ENCODE measurements at places on chromosomes 11 and 22.

DNA sequence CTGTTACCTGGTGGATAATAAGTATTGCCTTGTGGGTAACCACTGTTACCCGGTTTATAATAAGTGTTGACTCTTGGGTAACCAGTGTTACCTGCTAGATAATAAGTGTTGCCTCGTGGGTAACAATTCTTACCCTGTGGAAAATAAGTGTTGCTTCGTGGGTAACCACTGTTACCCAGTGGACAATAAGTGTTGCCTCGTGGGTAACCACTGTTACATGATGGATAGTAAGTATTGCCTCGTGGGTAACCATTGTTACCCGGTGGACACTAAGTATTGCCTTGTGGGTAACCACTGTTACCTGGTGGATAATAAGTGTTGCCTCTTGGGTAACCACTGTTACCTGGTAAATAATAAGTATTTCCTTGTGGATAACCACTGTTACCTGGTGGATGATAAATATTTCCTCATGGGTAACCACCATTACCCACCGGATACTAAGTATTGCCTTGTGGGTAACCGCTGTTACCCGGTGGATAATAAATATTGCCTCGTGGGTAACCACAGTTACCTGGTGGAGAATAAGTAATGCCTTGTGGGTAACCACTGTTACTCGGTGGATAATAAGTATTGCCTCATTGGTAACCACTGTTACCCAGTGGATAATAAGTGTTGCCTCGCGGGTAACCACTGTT is 8.7 kb upstream of the NXPE4 start:
- no peak for DNase-seq

- no peak for DNase-seq
These were observed 163.4 kb upstream of the NECTIN1 start for GRCh38 chr11:119892311-119892808.

DNA sequence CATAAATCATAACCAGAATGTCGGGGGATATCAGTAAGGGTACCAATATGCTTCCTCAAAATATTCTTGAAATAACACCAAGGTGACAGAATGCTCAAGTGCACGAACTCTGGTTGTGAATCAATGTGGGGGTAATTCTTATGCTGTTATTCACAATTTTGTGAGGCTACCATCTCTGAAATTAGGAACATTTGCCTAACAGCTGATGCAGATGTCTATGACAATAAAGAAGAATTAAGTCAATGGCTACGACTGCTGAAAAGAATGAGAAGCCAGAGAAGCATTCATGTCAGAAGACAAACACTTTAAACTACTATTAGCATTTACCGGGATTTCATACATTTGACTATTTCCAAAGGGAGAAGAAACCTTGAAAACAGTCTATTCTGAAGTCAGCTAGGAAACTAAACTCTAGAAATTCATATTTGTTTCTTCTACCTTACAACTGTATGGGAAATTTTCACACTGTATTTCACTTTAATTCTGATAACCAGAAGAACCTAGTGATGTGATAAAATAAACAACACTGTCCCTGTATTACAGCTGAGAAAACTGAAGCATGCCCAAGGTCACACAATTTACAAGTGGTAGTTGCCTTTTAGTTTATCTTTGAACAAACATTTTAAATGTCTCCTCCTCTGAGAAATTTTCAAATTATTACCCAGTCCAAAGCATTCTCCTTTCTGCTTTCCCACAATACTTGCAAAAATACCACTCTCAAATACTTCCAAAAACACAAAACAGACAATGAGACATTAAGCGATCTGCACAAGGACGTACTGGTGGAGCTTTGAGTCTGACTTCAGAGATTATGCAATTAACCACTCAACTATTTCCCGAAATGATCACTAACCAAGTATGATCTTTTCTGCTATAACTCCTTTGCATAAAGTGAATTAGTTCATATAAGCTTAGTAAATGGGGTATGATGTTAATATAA is 18.0 kb upstream of the ARHGAP32 start:
- no peak for DNase-seq

DNA sequence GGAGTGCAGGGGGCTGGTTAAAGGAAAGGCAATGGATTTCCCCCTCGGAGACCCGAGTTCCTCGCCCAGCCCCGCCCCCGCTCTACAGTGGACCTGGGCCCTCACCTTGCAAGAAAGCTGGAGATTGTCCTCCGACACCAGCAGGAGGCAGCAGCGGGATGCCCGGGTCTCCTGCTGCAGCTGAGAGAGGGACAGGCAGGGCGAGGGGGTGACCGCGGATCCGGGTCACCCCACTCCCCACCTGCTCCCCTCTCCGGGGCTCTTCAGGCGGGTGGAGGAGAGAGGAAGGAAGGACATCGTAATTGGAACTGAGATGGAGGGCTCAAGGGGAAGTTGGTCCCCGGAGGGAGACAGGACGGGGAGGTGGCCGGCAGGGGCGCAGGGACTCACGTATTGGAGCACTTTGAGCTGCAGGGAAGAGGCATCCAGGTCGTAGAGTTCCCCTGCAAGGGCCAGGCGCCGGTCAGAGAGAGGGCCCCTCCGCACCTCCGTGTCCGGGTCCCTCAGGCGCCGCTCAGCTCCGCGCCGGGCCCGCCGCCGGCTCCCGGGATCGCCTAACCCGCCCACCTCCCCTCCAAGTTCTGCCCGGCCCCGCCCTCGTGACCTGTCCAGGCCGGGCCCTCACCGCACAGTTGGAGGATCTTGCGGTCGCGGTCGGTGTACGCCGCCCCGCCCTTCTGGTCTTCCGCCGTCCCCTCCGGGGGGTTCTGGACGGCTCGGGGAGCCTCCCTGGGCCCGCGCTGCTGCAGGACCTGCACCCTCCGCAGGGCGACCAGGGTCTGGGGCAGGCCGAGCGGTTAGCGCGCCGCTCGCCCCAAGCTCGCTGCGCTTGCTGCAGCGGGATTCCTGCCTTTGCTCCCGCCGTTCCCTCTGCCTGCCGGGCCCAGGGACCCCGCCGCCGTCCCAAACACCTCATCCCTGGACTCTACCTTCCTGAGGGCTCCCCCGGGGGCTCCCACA is 84.1 kb downstream of the PDE2A start:
- peak; percentile 89 for DNase-seq

DNA sequence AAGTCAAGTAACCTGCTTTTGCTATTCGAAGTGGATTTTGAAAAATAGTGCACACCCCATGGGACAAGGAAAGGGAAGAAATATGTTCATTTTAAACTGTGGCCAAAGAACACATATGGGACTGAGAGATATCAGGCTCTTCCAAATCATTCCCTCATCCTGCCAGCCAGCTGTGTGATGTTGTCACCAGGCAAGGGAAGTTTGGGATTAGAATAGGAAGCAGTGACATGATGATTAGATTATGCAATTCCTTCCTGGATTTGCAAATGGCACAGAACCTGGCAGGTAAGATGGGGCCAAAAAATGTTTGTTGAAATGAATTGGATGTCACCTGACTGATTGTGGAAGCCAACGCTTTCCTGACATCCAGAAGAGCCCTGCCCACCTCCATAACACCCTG is 4.9 kb upstream of the SCN3B start:
- DNase-seq: no peak

DNA sequence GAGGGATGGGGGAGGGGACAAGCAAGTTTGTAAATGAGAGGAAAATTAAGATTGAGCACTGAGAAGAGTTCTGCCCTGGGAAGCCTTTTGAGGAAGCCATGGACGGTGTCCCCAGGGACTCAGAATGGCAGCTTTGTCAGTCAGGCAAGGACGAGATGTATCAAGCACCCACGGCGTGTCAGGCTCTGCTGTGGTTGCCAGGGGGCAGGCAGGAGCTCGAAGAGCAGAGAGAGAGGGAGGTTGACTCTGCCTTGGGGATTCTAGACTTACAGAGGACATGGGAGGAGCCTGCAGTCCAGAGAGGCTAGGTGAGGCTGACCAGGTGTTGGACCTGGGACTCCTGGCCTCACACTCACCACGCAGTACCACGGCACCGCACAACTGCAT is 29.1 kb upstream of the SYT7 start:
- peak; percentile 72 for DNase-seq

DNA sequence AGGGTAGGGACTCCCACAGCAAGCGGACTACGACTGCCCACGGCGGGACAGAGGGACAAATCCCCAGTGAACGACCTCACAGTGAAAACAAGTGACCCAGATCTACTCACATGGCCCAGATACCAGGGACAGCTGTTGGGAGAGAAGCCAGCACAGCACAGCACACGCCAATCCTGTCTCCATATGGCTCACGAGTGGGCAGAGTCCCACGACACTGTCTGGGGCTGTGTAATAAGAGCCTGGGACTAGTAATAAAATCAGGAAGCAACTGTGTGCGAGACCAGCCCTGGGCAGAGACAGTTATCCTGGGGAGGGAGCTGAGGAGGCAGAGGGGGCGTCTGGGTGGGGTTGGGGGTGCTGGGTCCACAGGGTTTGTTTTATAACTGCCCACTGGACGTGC is 385.0 kb downstream of the CTTN start:
- DNase-seq: no peak

DNA sequence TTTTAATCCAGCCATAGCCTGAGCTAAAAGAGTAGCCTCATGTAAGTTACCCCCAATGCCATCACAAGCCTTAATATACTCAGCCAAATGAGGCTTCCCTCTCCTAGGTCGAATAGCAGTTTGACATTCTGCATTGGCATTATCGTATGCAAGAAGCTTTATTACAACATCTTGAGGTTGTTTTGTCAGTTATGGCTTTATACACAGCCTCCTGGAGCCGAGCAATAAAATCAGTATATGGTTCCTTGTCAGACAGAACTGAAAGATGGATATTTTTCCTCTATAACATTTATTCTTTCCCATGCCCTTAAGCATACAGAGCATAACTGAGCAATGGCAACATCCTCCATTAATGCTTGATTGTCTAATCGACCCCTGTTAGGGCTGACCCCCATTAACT is 5.4 kb upstream of the DNAJB13 start:
- no peak for DNase-seq

DNA sequence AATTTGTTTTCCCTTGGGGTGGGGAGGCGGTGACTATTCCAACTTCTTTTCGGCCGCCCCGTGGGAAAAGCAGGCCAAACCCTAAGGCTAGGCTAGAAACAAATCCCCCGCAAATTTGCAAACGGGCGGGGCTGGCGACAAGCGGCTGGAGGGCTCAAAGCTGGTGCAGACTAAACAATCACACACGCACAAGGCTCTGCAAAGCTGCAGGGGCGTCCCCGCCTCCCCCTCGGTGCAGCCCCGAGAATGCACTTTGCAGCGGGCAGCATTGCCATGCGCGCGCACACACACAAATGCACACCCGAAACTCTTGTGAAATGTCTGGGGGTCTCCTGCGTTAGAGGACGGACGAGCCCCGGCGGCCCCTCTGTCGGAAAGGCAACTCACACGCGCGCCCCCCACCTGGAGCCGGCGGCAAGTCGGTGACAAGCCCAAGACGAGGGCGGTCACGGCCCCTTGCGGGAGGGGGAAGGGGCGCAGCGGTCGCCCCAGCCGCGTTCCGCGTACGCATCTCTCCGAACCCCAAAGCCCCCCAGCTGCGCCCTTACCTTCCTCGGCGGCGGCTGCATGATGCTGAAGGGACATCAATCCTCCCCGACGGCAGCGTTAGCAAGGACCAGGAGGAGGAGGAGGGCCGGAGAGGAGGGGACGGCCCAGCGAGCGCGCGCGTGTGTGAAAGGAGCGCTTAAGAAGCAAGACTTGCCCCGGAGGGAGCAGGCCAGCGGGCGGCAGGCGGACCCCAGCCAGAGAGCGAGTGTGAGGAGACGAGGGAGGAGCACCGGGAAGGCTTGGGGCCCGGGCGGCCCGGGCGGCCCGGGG is 600 bp downstream of the FCHSD2 start:
- DNase-seq: peak; percentile 80

- DNase-seq: no peak
These were observed 16.6 kb downstream of the ASCC2 start for GRCh38 chr22:29821291-29822016.

GRCh38 chr11:47111318-47111804 is 65.3 kb downstream of the ARFGAP2 start:
- no peak for DNase-seq

- peak; percentile 17 for DNase-seq
These were observed 2.8 kb downstream of the KCTD14 start for GRCh38 chr11:78020246-78020645.

- DNase-seq: no peak
These were observed 86.4 kb upstream of the TMEM45B start for GRCh38 chr11:129729216-129729615.

GRCh38 chr11:104846216-104846615 is 52.0 kb downstream of the CASP12 start:
- no peak for DNase-seq
